ENCODE measurements at places on chromosomes 13 and 19.
A peak's percentile ranks its signal among the peaks of the same experiment; 100 is the strongest.

DNA sequence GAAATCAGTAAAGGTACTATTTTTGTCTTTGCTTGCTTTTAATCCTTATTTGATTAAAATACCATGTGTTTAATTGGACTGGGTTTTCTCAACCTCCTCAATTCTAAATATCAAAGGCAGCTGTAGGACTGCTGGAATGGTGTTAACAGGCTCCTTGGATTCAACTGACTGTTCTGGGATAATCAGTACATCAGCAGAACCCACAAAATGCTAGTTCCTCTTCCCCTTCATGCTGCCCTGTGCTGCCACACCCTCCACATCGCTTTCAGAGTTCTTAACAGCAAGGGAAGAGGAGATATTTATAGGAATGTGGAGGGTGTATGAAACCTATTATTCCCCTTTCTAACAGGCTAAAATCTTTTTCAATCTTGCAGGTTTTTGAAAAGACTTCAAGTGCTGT lies 82.4 kb downstream of the KCTD12 start:
- no peak for DNase-seq

DNA sequence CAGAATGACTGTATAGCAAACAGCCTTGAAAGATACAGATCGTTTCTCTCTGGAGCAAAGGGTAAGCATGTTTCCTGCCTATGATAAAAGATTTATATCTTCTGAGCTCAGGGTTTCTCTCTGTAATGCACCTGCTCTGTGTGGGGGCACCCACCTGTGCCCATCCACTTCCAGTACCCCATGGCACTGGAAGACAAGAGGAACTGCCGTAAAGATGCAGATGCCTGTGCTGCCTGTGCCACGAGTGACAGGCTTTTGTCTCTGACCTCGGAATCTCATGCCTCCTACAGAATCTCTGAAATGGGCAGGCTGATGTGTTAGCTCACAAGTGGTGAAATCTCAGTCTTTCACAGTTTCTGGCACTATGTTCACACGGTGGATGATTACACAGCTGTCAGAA lies 50.3 kb upstream of the ATP11A start:
- DNase-seq: no peak

DNA sequence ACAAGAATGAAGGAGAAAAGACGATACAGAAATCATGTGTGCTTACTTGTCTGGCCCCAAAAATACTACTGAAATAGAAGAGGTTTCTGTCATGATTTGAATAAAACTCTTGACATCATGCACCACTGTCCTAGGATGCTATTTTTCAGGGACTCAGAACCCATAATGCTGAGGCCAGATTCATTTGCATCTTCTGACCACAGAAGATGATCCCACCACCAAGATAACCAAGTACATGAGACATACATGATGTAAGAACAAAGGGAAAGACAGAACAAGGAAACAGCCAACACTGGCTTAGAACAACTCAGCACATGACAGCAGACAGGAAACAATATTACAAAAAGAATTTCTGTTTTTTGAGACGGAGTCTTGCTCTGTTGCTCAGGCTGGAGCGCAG lies 2.5 kb downstream of the ZNF552 start:
- no peak for DNase-seq

GRCh38 chr19:17784201-17785008 lies 10.5 kb upstream of the B3GNT3 start:
- DNase-seq: peak; percentile 70

DNA sequence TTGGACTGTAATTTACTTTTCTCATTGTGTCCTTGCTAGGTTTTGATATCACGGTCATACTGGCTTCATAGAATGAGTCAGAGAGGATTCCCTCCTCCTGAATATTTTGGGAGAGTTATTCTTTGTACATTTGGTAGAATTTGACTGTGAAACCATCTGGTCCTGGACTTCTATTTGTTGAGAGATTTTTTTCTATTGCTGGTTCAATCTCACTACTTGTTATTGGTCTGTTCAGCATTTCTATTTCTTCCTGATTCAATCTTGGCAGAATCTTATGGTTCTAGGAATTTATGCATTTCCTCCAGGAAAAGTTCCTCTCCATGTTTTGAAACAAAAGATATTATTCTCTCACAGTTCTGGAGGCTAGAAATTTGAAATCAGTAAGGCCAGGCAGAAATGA lies 4.9 kb upstream of the CD33 start:
- no peak for DNase-seq
